ENCODE measurements at places on chromosomes 6 and 20. TPM values are rescaled to one million over a fixed set of nuclear protein-coding genes. Genes with fewer than 3 reads are reported as not detected.

The CLPSL2 gene
- total RNA-seq = not detected

The RFX6 gene
- total RNA-seq = not detected

The DLL1 gene
- not detected for total RNA-seq

The TMEM244 gene
- total RNA-seq = not detected

The OOEP gene
- total RNA-seq = 0.23 TPM

The PXT1 gene
- total RNA-seq = not detected

The NRSN1 gene
- not detected for total RNA-seq

The FBXO30 gene
- total RNA-seq = 6.5 TPM

The SLC22A16 gene
- total RNA-seq = not detected

The C2 gene
- 9.6 TPM for total RNA-seq

The PRDM1 gene
- total RNA-seq = 0.51 TPM

The ZBTB46 gene
- 3.4 TPM for total RNA-seq

The TMEM217 gene
- 0.17 TPM for total RNA-seq

The LINC00237 gene
- total RNA-seq = not detected

The ISM1 gene
- total RNA-seq = 0.82 TPM

The PHACTR3 gene
- total RNA-seq = not detected

The SLC22A23 gene
- 3.0 TPM for total RNA-seq

The MBOAT1 gene
- 2.0 TPM for total RNA-seq

The TENT5A gene
- total RNA-seq = 9.9 TPM

The IPCEF1 gene
- not detected for total RNA-seq

The HEY2 gene
- not detected for total RNA-seq

The OLIG3 gene
- total RNA-seq = not detected

The SCRT2 gene
- total RNA-seq = not detected

The TRIM31 gene
- total RNA-seq = not detected

The PACSIN1 gene
- total RNA-seq = 0.09 TPM

The EEF1E1 gene
- 16.7 TPM for total RNA-seq

The NMBR gene
- not detected for total RNA-seq

The HLA-DOA gene
- not detected for total RNA-seq

The EEF1A2 gene
- total RNA-seq = 0.09 TPM

The CCND3 gene
- total RNA-seq = 103 TPM

The KCNK17 gene
- not detected for total RNA-seq

The KCNK16 gene
- not detected for total RNA-seq

The SIRPB1 gene
- total RNA-seq = 0.77 TPM

The NKX2-2 gene
- total RNA-seq = not detected

The SLC16A10 gene
- not detected for total RNA-seq

The CMTR1 gene
- 18.7 TPM for total RNA-seq

All from pericardium fibroblast (primary cell).